ENCODE measurements at places on chromosomes 12 and 14.

DNA sequence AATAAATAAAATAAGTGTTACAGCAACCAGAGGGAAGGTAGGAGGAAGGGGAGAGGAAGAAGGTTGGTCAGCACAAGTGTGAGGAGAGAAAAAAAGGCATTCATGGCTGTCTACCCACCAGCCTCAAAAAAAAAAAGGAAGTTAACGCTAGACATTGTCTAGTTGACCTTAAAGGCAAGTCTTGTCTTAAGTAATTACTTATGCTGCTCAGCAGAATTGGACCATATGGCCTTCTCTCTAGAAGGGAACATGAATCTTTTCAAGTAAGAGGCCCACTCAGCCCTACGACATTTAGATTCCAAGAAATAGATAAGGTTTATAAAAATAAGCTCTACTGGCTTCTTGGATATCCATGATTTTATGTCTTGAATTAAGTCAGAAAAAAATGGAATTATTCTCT, 172.7 kb downstream of the ETNK1 start:
- no peak for DNase-seq

DNA sequence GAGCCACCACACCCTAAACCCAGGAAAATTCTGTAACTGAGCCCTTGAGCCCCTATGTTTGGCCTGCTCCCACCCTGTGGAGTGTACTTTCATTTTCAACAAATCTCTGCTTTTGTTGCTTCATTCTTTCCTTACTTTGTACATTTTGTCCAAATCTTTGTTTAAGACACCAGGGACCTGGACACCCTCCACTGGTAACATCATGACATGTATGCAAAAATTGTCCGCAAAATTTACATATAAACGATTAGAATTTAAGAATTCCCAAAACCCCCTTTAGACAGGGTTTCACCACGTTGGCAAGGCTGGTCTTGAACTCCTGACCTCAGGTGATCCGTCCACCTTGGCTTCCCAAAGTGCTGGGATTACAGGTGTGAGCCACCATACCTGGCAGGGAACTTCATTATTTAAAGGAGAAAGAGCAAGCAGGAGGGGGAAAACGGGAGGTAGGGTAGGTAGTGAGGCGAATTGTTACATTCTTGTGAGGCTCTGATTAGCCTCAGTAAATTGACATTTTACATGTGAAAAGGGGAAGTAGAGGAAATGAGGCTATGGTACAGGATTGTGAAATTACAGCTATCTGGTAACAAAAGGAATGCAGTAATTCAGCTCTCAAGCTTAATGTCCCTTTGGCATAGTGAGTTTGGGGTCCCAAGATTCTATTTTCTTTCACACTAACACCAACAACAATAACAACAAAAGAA, 27.6 kb downstream of the TUBA1A start:
- DNase-seq: no peak

DNA sequence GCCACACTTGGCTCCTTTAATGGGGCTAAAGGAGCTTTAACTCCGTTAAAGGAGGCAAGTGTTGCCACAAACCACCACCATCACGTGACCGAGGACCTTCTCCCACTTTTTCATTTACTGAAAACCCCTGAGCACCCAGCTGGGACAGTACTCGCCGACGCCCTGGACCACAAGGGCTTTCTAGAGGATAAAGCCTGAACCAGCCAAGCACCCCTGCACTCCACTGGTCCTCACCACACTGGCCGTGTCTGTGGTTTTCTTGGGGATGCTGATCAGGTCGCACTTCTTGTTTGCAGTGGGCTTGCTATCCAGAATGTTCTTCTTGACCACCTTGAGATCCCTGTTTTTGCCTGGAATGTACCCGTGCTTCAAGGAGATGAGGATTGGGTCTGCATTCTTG, 14.7 kb upstream of the SELPLG start:
- no peak for DNase-seq

GRCh38 chr12:68977335-68977734, 44.4 kb upstream of the CPM start:
- DNase-seq: no peak

DNA sequence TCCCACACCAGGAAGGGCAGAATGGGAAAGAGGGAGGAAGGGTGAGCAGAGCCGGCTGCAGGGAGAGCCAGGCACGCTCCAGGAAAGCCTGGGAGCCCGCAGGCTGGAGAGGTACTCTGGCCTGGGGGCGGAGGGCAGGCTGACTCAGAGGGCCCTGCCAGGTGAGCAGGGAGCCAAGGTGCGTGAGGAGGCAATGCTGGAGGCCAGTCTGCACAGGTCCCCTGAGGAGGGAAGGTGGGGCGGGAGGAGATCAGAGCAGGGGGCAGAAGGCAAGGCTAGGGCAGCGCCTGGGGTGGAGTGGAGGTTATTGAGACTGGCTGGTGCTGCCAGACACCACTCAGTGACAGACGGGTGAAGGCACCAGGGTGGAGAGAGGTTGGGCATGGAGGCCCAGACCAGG, 385.0 kb downstream of the BCL11B start:
- no peak for DNase-seq
